HCT116 (cell line): ENCODE measurements at places on chromosomes 3 and 15.

GRCh38 chr3:71372241-71372768 lies 211.2 kb downstream of the FOXP1 start:
- no peak for DNase-seq

- DNase-seq = no peak
Observed at GRCh38 chr3:150329408-150329807, 78.7 kb upstream of the TSC22D2 start.

GRCh38 chr3:112133626-112134334 lies 732 bp upstream of the GCSAM start:
- DNase-seq = no peak

DNA sequence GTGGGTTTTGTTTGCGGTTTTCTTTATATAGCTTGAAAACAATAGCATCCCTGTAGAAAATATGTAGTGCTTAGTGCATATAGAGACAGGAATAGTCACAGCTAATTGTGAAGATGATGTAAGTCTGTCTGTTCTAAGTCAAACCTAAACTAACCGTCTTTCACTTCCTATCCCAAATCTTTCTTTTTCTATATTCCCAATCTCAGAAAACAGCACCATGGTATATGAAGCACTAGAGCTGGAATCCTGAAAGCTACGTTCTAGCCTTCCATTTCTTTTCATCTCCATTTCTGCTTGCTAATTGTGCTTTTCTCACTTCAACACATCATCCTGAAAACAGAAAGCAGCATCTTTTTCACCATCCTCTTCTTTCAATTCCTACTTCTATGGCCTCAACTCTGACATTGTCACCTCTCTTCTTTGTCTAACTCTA lies 1235.5 kb downstream of the ROBO2 start:
- DNase-seq = no peak

- no peak for DNase-seq
Observed at GRCh38 chr15:88255087-88255483, 1.5 kb downstream of the NTRK3 start.

DNA sequence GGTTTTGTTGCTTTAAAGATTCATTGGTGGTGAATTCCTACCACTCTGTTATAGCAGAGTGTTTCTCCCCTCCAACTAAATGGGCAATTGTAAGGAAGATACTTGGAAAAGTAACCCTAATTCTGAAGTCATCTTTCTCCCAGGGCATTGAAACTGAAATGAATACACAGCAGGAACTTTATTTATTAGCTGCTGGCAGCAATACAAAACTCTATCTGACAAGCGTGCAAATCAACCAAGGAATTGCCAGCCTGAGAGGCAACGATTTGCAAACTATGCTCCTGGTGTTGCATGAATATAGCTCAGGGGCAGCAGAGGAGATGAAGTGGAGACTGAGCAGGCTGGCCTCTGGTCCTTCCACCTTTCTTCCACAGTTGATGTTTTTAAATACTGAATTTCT lies 48.9 kb downstream of the CD200R1 start:
- DNase-seq = no peak
